ENCODE measurements at places on chromosomes 4 and X.

- no peak for DNase-seq
Observed at GRCh38 chr4:11904117-11904535, 475.4 kb upstream of the HS3ST1 start.

DNA sequence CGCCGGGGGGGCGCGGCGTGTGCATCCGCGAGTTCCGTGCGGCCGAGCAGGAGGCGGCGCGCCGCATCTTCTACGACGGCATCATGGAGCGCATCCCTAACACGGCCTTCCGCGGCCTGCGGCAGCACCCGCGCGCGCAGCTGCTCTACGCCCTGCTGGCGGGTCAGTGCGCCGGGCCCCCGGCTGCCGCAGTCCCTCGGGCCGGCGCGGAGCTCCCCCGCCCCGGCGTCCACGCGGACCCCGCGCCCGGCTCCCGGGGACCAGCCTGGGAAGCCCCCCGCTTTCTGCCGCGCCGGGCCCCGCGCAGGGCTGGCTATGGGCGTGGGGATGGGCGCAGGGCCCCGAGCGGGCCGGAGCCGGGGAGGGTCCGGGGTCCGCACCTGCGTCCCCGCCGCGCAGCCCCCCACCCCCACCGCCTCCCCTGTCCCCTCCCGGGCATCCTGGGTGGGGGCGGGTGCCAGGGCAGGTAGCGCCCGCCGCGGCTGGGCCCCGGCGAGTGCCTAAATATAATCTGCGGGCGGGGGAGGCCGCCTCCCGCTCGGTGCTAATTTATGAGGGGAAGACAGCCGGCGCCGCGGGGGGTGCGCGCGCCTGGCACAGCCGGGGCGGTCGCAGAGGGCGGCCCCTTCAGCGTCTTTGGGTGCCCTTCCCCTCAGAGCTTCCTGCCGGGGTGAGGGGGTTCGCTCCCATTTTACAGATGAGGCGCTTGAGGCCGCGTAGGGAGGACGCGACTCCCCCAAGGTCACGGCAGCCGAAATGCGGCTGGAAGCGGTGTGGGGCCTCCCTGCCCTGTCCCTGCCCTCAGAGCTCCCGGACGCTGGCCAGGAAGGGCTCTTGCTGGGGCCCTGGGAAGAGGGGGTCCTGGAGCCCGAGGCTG, 837 bp downstream of the NAT8L start:
- DNase-seq = peak; percentile 8

DNA sequence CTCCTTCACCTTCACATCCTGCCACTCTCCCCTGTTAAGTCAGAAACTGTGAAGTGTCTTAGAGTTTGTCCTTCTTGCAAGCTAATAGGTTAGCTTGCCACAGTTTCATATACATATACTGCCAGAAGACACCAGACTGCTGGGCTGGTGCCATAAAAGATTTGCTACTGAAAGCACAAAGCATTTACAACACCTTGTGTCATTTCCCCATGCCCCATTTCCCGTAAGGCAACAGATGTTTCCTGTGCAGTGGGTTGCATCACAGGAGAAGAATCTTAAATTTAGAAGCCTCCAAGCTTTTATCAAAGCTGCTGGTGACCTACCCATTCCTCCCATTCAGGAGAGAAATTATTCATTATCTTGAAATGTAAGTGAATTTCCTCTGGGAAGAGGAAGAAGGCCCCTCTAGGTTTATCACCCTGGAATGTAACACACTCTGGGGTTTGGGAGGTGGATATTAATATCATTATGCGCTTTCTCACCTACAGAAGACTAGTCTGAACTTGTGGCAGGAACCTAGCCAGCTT, 34.5 kb upstream of the RAB33B start:
- DNase-seq = peak; percentile 94

GRCh38 chr4:112702892-112703291, 65.9 kb downstream of the LARP7 start:
- no peak for DNase-seq

Data from MV-4-11 (cell line).